ENCODE measurements at places on chromosomes 7 and 10. TPM values are rescaled to one million over a fixed set of nuclear protein-coding genes. Genes with fewer than 3 reads are reported as not detected.

DNA sequence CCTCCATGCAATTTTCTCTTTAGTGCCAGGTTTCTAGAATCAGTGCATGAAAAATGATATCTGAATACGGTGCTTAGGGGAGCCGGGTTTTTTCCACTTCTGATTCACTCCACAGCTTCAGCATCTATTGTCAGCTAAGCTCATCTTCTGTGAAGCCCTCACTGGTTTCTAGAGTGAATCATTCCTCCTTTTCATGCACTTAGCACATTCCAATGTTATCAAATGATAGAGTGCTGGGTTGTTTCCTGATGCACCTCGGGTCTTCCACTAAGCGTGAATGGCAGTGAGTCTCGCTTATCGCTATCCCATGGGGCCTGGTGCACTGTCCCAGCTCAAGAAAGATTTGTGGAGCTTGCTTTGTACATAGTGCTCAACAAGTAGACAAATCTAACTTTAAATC lies 170.9 kb upstream of the RHEB start:
- no peak for DNase-seq

GRCh38 chr10:30997536-30998235 lies 34.0 kb downstream of the ZNF438 start:
- DNase-seq = no peak

GRCh38 chr10:25697412-25697811 lies 236.6 kb upstream of the MYO3A start:
- DNase-seq = no peak

DNA sequence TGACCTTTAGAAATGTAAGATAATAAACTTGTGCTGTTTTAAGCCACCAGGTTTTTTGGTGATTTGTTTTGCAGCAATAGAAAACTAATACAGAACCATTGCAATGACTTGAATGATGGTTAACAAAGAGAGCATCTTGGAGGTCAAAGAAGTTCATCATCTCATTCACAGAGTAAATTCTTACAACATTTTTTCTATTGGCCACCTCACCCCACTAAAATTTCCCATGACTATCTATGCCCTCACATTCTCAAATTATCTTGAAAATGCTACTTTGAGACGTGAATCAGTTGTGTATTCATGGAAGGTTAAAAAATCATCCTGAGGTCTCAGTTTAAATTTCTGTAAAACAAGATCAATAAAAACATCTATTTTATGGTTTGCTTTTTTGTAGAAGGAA lies 754.2 kb downstream of the SORCS1 start:
- no peak for DNase-seq

GRCh38 chr10:53754596-53755250 lies 982.1 kb upstream of the MBL2 start:
- DNase-seq = no peak

The CEP55 gene
- 18.7 TPM for total RNA-seq

GRCh38 chr7:22082553-22082885 lies 136.8 kb upstream of the CDCA7L start:
- no peak for DNase-seq

GRCh38 chr10:75617485-75618155 lies 186.2 kb downstream of the LRMDA start:
- DNase-seq = no peak

The FKBP6 gene
- not detected for total RNA-seq

- no peak for DNase-seq
Observed at GRCh38 chr10:120598386-120598785, 141.4 kb downstream of the PLPP4 start.

GRCh38 chr7:106620676-106621075 lies 40.3 kb downstream of the CCDC71L start:
- DNase-seq = no peak

The DYDC2 gene
- total RNA-seq = not detected

The LRIT1 gene
- total RNA-seq = not detected

The PNLIPRP1 gene
- not detected for total RNA-seq

The C10orf105 gene
- total RNA-seq = not detected

The C10orf67 gene
- not detected for total RNA-seq

GRCh38 chr10:62860946-62861345 lies 44.8 kb upstream of the EGR2 start:
- peak; percentile 31 for DNase-seq

DNA sequence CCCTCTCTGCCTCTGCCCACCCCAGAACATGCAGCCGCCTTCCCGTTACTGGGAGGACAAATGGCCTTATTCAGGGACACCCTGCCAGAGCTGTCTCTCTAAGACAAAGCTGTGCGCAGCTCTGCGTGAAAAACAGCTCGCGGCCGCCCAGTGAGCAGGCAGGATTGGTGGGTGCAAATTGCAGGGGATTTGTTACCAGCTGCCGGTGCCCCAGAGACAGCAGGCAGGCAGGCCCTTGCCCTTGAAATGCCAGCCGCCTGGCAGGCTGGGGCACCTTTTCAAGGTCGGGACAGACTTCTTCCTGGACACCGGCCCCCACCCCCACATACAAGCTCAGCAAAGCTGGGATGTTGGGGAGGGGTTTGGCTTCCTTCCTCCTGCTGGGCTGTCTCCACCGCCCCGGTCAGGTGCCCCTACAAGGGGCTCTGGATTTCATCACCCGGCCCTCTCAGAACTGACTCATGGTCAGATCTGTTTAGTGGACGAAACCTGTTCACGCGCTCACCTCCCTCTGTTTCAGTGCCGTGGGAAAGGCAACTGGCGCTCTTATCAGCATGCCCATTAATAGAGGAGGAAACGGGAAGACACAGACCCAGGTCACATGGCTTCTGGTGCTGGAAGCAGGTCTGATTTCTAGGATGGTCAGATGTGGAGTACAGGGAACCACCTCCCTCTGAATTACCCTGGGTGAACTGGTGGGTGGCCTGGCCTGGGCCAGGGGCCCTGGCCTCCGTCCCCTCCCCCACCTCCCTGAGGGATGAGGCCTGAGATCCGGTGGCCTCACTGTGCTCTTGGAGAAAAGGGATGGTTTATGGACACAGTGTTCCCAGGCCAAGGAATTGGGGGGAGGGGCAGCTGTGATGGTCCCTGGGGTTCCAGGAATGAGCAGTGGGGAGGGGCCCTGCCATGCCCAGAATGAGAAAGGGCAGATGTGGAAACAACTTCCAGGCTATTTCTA lies 123.9 kb upstream of the PPIF start:
- peak; percentile 95 for DNase-seq

The SH2B2 gene
- total RNA-seq = 0.44 TPM

The NRG3 gene
- total RNA-seq = 10.7 TPM

The COL13A1 gene
- total RNA-seq = 1.2 TPM

DNA sequence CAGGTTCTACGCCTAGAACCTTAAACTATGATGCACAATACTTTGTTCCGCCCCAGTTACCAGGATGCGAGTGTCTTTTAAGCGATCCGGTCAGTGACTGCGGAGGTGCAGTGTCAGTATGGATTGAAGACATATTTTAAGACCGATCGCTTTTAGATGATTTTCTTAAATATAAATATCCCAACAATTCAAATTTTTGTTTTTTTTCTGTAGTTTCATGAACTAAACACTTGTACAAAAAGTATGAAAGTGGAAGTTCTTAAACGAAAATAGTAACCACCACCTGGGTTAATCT lies 835 bp downstream of the COMMD3 start:
- no peak for DNase-seq

DNA sequence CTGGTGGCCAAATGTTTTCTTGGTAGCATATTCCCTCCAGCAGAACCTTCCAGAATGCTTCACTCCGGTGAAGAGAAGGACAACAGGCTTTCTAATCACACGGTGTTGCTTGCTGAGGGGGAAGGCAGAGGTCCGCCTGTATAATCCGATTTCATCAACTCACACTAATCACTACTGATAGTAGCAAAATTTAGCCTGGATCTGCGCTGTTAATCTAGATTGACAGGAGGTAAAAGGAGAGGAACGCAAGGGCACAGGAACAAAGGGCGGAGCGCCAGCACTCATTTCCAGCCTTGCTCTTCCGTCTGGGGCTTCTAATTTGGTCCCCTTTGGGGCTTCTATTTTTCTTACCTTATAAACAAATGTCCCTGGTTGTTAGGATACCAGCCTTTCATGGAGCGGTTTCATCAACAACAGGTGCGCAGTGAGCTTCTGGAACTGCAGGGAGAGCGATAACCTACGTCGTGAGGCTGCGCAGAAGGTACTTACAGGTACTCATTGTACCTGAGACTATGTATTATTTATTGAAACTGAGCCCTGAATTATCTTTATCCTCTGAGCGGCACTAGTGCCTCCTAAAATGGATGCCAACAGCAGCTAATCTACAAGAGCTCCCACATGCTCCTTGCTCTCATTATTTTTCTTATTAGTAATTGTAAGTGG lies 150.6 kb downstream of the CACNB2 start:
- DNase-seq = no peak

GRCh38 chr7:35985126-35985754 lies 167.8 kb upstream of the EEPD1 start:
- DNase-seq = peak; percentile 79

GRCh38 chr7:135102372-135102771 lies 45.5 kb upstream of the TMEM140 start:
- DNase-seq = no peak

All from lung microvascular endothelial cell (primary cell).